ENCODE measurements at places on chromosomes 5 and 9.

DNA sequence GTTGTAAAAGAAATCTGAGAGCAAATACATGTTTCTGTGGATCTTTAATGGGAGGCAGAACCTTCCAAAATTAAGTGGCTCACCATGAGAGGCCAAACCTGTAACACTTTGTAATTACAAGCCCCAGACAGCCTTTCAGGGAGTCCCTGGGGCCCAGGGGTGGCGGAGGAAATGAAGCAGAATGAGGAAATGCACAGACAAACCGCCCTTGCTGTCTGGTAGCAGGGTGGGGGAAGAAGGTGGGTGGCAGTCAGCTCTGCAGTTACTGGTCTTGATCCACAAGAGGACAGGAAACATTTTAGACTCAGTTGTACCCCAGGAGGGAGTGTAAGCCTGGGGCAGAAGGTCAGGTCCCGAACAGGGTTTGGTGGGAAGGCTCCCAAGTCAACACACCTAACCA, 6.5 kb downstream of the ARL14EPL start:
- DNase-seq, result no peak

DNA sequence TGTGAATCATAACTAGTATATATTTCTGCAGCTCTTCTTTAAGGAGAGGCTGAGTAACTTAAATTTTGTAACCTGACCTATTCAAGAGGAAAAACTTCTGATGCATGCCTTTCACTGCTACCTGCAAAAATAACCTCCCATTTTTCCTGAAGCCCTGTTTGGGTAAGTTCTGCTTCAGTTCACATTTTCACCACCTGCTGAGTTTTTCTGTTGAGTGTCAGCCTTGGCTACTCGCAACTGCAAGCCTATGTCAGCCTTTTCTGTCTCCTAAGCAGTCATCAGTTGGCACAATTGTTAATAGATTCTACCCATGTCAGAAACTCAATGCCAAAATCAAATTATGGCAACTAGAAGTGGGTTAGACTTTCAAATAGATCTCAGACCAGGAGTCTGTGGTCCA, 8.2 kb upstream of the TNFAIP8 start:
- DNase-seq, result no peak

DNA sequence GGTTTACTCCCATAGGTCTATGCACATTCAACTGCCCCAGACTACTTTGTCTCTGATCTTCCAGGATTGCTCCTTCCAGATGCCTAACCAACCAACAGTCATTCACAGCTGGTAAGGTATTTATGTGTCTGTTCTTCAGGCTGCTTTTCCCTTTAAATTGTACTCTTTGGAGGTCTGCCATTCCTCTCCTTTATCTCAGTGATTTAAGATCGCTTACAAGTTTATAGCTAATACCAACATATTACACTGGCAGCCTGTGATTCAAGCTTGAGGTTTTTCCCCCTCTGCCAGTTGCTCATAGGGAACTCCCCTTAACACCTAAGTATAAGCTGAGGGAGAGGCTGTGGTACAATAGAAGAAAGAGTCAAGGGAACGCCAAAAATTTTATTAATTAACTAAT, 711.7 kb upstream of the EDIL3 start:
- DNase-seq, result no peak

DNA sequence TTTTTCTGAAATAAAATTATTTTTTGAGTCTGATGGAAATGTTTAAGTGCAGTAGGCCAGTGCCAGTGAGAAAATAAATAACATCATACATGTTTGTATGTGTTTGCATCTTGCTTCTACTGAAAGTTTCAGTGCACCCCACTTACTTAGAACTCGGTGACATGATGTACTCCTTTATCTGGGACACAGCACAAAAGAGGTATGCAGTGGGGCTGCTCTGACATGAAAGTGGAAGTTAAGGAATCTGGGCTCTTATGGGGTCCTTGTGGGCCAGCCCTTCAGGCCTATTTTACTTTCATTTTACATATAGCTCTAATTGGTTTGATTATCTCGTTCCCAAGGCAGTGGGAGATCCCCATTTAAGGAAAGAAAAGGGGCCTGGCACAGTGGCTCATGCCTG, 39.2 kb downstream of the FXN start:
- no peak for DNase-seq

DNA sequence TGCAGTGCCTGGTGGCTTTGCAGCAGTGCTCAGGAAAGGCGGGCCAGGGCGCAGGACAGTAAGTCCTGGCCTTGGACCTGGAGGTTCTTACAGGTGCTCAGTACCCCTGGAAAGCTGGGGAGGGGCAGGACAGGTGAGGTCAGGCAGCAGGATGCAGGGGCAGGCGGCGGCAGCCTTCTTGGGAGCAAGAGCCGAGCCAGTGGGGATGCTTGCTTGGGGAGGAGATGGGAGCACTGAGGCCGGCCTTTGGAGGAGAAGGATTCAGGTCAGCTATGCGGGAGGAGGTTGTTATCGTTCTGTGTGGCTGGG, 98.0 kb downstream of the COL5A1 start:
- DNase-seq, result no peak

GRCh38 chr9:132040246-132040645, 39.4 kb downstream of the MED27 start:
- DNase-seq, result no peak

DNA sequence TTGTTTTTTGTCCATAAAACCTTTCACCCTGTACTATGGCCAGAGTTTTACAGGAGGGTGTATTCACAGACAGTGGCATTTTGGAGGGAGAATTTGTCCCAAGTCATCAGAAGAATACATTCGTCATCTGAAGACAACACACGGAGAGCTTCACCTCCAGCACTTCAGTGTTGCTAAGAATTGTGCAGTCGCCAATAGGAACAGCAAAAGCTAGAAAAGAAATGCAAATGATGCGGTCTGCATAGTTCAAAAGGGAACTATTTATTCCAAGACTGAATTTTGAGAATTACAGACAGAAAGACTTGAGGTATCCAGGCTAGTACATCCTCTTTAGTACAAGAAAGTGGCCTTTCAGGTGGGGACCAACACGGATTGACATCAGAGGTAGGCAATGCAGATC, 399.2 kb upstream of the KIF2A start:
- no peak for DNase-seq

DNA sequence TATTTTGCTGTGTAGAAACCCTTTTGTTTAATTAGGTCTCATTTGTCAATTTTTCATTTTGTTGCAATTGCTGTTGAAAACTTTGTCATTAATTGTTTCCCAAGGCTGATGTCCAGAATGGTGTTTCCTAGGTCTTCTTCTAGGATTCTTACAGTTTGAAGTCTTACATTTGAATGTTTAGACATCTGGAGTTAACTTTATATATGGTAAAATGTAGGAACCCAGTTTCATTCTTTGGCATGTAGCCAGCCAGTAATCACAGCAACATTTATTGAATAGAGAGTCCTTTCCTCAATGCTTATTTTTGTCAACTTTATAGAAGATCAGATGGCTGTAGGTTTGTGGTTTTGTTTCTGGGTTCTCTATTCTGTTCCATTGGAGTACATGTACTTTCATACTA, 1290.8 kb upstream of the CDH9 start:
- DNase-seq, result no peak

Data from stimulated activated CD4-positive, alpha-beta T cell treated with anti-CD3 and anti-CD28 coated beads, Interleukin-4, amount 100 ng/mL, for 48 hours (primary cell).